ENCODE measurements at places on chromosomes 11 and 22. TPM values are rescaled to one million over a fixed set of nuclear protein-coding genes. Genes with fewer than 3 reads are reported as not detected.

Gene MFNG
- 4.2 TPM for total RNA-seq

Gene KCNK4
- total RNA-seq: 7.2 TPM

Gene TMEM45B
- total RNA-seq: 0.69 TPM

Gene FZD4
- 6.5 TPM for total RNA-seq

Gene GTSE1
- 3.0 TPM for total RNA-seq

Gene CDHR5
- total RNA-seq: 0.23 TPM

Gene VWCE
- 1.4 TPM for total RNA-seq

Gene MPZL3
- 2.8 TPM for total RNA-seq
